ENCODE measurements at places on chromosomes 6 and 20.

DNA sequence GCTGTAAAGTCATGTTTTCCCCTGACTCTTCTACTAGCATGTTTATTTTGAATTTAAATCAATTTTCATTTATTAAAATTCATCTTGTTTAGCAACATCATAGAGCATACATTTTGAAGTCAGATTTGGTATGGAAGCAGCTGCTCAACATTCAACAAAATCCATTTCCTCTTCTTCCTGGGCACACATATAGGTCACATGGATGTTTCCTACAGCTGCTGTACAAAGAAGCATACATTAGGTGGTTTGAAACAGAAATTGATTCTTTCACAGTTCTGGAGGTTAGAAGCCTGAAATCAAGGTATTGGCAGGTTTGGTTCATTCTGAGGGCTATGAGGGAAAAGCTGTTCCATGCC is 495.2 kb downstream of the RFPL4B start:
- no peak for DNase-seq

- DNase-seq: no peak
These were observed 104.4 kb upstream of the BMP2 start for GRCh38 chr20:6663104-6663503.

DNA sequence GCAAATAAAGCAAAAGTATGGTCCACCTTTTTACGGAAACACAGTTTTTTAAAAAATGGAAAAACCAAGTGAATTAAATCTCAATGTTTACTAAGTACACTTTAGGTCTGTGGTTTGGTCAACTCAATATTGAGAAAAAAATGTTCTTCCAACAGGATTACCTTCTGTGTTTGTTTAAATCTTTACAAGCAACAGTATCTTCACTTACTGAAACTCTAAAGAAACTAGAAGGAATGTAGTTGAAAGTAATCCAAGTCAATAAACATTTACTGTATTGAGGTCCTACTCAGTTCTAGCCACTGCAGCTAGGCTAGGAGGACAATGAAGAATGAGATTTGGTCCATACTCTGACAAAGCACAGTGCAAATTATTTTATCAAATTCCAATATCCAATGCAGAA is 80.1 kb downstream of the ASCC3 start:
- DNase-seq: no peak

DNA sequence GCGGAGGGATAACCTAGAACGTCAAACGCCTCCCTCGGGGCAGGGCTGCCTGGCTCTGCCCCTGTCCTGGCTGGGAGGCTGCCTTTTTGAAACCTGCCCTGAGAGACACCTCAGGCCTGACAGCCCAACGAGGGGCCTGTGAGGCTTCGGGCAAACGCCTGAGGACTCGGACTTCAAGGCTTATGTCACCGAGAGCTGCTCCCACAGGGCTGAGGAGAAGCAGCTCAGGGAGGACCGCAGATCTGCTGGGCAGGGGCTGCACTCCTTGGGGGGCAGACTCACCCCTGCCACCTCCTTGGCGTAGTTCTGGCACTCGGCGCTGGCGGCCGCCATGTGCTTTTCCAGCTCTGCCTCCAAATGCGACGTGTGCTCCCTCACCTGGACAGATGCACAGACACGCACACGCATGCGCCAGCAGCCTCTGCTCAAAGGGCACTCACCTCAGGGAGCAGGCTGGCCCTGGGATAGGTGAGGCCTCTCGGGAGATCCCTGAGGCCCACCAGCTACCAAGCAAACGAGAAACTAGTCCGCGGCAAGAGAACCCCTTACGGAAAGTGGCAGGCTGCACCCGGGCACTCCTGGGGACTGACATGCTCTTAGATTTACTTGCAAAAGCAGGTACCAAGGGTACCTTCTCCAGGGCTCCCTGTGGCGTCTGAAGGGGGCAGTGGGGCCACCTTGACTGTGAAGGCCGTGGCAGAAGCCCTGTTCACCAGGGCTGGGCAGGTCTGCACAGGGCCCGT is 49.6 kb downstream of the DSTN start:
- DNase-seq: no peak

DNA sequence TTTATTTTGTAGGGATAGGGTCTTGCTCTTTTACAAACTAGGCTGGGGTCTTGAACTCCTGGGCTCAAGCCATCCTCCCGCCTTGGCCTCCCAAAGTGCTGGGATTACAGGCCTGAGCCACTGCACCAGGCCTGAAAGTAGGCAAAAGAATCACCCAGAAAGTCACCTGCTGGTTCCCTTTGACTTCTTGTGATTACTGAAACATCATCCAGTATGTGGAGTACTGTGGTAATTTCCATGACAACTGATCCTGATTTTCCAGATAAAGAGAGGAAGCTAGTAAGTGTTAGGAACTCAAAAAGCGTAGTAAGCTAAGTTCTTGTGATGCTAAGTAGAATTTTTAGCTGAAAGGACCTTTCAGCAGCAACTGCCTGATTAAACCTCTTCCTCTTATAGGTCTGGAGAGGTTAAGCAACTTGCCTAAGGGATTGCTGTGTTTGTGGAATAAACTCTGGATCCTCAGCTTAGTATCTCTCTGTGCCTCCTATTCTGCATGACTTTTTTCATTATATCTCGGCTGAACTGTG is 16.8 kb downstream of the RALY start:
- DNase-seq: no peak

DNA sequence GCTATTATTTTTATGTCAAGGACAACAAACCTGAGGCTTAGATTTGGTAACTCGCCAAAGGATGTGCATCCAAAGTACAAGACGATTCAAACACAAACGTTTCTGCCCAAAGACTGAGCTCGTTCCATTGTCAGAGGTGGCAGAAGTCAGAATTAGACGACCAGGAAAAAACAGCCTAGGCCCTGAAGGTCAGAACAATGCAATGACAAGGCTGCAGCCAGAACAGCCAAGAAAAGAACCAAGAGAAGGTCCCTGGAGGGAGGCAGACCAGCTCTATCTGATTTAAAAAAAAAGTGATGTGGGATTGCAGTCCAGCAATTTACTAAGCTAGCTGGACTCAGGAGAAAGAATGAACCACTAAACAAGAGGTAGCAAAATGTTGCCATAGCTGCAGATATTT is 54.2 kb downstream of the NCOA7 start:
- DNase-seq: no peak

DNA sequence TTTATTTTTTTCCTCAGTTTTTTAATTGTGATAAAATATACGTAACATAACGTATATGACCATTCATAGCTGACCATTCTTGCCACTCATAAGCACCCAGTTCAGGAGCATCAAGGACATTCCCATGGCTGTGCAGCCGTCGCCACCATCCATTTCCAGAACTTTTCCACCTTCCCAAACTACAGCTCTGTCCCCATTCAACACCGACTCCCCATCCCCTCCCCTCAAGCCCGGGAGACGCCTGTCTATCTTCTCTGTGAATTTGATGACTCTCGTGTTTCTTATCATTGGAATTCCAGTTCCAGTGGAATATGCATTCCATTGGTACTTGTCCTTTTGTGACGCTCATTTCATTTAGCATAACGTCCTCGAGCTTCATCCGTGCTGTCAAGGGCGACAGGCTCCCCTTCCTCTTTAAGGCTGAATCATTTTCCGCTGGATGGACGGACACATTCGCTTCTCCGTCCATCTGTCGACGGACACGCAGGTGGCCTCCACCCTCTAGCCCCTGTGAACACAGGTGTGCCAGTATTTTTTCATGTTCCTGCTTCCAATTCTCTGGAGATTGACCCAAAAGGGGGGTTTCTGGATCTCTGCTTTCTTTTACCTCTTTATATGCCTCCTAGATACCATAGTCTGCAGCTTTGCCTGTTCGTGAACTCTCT is 88.1 kb downstream of the YTHDF1 start:
- DNase-seq: no peak

DNA sequence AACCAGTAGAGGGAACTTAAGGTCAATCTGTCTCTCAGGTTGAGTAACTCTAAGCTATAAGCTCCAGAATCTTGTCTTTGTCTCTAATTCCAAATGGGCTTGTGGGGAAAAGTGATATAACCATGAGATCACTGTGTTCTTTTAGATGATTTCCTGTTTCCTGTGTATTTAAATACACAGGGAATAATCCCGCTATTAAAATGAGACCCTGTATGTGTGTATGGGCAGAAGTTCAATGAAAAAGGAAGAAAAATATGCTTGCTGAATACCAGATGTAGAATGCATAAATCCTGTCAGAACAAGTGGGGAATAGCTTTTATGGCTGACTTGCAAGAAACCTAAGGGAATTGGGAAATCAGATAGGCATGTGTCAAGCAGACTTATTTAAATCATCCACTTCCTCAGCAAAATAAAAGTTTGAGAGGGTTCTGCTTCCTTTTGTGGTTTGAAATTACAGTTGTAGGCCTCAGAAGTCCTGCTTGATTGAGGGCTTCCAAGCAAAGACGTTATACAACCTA is 164.7 kb upstream of the PDE7B start:
- no peak for DNase-seq

- no peak for DNase-seq
These were observed 2.1 kb downstream of the HIVEP1 start for GRCh38 chr6:12014027-12014872.

- no peak for DNase-seq
These were observed 107.3 kb upstream of the SNX9 start for GRCh38 chr6:157715728-157716164.

DNA sequence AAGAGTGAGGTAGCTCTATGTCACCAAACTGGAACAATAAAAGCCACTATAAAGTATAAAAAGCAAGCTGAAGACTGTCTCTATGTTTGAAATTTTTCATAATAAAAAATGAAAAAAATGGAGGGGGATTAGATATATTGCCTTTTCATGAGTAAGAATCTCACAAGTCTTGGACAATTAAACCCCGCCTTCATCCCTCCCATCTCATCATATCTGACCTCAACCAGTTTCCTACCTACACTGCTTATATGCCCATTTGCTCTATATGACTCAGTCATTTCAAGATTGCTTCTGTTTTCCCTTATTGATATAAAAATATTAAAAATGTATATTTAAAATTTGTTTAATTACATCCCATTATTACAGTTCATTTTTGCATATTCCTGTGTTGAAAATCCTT is 2.9 kb upstream of the TRIM39 start:
- no peak for DNase-seq

DNA sequence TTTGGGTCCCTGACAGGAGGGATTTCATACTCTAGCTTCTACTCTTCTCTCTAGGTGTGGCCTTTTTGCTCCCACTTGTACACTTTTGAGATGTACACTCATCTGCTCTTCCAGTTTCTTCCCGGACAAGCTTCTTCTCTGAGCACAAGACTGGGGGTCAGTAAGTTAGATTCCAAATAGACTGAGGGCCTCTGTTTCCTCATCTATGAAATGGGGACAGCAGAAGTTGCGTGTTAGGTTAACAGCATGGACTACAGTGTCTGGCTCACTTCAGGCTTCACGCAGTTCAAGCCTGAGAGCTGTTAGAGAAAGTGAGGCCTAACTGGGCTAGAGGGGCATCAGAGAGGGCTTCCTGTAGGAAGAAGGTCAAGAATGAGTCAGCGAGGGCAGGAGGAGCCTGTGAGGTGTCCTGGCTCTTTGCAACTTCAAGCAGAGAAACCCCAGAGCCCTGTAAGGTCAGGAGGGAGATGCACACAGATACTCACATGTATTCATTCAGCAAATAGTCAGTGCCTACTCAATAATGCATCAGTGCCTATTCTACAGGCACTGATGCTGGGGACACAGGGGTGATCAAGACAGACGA is 20.6 kb downstream of the XKR7 start:
- DNase-seq: no peak

GRCh38 chr6:108988296-108988695 is 106.3 kb downstream of the SESN1 start:
- no peak for DNase-seq

DNA sequence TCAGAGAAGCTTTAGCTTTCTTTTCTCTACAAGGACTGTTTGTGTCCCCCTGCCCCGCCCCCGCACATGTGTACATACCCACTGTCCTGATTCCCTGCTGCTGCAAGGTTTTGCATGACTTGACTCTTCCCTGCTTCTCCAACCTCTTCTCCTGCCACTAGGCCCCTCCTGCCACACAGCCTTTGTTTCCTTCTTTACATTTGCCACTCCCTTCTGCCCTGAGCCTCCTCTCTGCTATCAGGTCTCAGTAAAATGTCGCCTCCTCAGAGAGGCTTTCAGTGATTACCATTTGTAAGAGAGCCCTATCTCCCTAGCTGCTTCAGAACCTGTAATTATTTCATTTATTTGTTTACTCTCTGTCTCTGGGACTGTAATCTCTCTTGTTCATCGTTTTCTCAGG is 56.4 kb upstream of the VSTM2L start:
- no peak for DNase-seq

- DNase-seq: no peak
These were observed 39.4 kb downstream of the PPP1R3G start for GRCh38 chr6:5124526-5124925.

GRCh38 chr20:61082720-61083119 is 169.3 kb upstream of the CDH4 start:
- no peak for DNase-seq

DNA sequence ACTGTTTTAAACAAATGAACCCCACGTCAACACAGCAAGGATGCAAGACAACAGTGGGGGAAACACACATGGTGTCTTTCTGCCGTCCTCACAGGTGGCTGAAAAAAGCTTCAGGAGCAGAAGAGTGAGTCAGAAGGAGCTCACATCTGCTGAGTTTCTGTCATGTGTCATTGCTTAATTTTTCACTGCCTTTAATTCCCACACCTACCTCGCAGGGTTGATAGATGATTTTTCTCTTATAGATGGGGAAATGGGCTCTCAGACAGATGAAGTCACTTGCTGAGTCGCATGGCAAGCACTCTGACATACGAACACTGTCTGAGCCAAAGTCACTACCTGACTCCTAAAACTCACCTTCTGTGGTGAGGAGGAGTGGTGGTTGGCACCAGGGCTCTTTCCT is 28.3 kb upstream of the CARMIL1 start:
- no peak for DNase-seq

- DNase-seq: no peak
These were observed 189.7 kb upstream of the JAG1 start for GRCh38 chr20:10863337-10864060.
